DMS153 (cell line): ENCODE measurements at places on chromosomes 13 and 19.

DNA sequence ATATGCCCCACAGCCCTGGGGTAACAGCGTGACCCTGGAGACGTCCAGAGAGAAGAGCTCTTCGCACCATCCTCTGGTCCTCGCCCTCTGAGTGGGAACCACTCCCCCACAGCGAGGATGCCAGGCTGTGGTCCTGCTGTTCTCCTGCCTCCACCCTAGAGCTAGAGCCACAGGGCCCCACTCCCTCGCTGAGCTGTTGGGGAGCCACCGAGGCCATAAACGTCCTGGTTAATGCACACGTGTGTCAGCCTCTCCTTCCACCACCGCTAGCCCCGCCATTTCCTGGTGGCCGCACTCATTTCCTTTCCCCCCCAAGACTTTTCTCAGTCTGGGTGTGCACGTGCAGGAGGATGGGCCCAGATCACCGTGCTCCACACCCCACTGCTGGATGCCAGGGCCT lies 11.5 kb downstream of the CEACAM16 start:
- DNase-seq = no peak

DNA sequence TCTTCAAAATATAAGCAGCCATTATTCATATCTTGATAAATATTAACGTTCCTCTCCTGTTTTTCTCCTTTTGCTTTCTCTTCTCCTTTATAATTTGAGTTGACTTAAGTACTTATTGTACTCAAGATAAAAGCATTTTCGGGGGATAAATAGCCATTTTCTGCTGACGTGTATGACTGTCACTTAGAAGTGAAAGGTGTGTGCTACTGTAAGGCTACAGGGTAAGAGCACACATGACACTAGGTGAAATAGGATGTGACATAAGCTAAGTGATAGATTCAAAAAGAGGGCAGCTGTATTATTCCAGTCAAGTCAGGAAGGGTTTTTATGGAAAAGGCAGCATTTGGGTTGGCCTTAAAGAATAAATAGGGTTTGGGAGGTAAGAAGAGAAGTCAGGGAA lies 128.5 kb downstream of the GPC6 start:
- DNase-seq = no peak

DNA sequence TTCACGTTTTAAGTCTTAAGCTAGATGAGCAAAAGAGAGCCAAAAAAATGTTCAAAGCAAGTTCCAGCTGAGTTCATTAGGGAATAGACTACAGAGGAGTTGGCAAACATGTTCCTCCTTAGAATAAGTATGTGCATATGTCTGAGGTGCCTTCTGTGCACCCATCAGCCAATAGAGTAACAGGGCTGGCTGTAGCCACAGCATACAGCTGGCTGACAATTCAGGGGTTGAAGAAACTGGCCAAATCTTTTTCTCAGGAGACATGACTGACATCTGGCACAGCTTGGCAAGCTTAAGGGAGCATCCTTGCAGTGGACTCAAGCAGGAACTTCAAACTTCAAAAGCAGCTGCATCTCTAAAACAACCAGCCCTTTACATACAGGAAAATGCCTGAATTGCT lies 414.8 kb upstream of the PCDH20 start:
- DNase-seq = no peak

- DNase-seq = peak; percentile 95
These were observed 45.6 kb upstream of the MRI1 start for GRCh38 chr19:13718733-13719132.

- DNase-seq = no peak
These were observed 134.7 kb downstream of the MIPEP start for GRCh38 chr13:23754506-23754905.

GRCh38 chr19:46678110-46678732 lies 17.2 kb upstream of the DACT3 start:
- DNase-seq = no peak

GRCh38 chr19:10043286-10043927 lies 30.1 kb downstream of the RDH8 start:
- DNase-seq = no peak

DNA sequence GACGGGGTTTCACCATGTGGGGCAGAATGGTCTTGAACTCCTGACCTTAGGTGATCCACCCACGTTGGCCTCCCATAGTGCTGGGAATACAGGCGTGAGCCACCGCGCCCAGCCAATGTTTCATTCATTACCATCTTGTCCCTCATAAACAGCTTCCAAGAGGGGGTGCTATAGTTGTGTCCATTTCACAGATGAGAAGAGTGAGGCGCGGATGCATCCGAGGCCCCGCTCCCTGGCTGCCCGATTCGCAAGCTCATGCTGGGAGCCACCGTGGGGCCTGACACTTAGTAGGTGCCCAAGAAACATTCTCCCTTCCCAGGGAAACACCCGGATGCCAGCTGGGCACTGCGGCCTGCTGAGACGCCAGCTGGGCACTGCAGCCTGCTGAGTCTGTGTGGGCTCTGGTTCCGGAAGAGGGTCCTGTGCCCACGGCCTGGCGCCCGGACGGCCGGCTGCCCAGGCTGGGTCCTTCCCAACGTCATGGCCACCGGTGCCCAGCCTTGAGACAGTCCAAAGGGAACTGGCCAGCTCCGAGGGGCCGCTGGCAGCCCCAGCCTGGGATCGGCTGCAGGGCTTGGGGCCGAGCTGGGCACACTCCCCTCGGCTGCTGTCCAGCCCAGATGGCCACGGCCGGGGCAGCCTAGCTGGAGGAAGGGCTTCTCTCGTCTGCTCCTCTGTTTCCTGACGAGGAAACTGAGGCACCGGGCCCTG lies 54.7 kb downstream of the NFIC start:
- no peak for DNase-seq

DNA sequence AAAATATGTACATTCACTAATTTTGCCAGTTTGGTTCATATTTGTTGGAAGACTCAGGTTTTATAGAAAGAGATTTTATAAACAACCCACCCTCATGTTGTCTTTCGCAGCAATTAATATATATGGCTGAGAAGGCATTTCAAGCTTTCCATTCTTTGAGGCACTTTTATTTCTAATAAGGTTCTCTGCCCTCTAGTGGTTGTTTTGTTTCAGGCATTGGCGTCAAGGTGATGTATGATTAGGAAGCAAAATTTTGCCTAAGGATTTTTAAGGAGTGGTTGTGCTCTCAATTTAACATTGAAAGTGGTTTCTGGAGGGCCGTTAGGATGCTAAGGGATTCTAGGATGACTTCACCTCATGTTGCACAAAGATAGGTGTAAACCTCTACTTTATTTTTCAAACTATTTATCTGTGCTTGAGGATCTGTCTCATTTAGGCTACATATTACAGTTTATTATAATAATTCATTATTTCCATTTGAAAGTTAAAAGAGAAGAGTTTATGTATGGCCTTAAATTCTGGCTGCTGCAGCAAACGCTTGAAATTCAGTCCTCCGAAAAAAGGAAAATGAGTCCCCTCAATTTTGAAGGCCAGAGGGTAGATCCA lies 35.9 kb downstream of the OXGR1 start:
- peak; percentile 44 for DNase-seq

DNA sequence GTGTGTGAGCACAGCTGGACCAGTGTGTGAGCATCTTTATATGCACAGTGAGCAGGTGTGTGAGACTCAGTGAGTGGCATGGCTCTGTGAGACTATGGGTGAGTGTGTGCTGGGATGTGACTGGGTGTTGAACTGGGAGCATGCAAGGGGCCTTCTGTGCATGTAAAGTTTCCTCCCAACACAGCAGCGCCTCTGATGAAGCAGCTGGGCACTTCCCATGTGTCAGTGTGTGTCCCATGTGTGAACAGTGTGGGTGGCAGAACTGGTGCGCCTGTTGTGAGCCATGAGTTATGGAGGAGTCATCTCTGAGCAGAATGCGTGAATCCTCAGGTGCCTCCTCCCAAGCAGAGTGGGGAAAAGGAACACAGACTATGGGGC lies 24.1 kb downstream of the LGALS16 start:
- no peak for DNase-seq

DNA sequence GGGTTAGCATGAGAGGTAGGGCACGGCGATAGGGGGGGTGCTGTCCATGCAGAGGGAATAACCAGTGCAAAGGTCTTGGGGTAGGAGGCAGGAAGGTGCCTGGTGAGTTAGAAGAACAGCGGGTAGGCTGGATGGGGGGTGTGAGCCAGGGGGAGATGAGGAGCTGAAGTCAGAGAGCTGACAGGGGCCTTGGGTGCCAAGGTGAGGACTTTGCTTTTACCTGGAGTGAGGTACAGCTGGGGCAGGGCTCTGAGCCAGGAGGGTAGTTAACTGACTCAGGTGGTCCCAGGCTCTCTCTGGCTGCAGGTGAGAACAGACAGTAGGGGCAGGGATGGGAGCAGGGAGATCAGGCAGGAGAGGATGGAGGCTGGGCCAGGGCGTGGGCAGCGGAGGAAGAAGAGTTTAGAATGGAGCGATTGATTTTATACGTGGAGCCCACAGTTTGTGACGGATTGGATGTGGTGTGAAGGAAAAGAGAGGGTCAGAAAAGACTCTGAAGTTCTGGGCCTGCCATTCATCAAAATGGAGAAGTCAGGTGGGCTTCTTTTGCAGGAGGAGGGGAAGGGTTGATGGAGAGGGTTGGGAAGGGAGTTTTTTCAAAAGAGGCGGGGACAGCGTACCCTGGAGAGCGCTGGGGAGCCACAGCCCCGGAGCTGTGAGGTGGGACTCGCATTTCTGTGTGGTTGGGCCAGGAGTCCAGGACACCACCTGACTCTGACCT lies 1.2 kb upstream of the GRAMD1A start:
- DNase-seq = no peak

GRCh38 chr13:99987154-99988019 lies 5.8 kb downstream of the ZIC2 start:
- no peak for DNase-seq

DNA sequence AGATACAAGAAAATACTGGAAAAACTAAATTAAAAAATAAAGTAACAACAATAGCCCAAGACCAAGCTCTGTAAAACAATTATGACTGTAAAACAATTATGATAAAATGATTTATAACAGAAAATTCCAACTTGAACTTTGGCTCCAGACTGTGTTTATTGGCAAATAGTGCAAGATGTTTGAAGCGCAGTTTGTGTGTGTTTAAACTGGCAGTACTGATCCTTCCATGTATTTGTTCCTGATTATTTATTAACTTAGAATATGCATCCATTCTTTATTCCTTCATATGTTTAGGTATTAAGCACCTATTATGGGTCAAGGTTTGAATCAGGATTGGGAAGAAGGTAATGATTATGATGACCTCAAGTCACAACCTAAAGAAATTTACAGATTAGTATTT lies 37.8 kb downstream of the ZNF582 start:
- DNase-seq = no peak

- DNase-seq = no peak
These were observed 4.0 kb downstream of the CEBPA start for GRCh38 chr19:33298146-33298911.

- DNase-seq = no peak
These were observed 1.7 kb downstream of the SYNE4 start for GRCh38 chr19:36006955-36007354.

- no peak for DNase-seq
These were observed 43.5 kb upstream of the PCCA start for GRCh38 chr13:100045355-100045754.

GRCh38 chr13:107827840-107828549 lies 387.3 kb downstream of the LIG4 start:
- no peak for DNase-seq

DNA sequence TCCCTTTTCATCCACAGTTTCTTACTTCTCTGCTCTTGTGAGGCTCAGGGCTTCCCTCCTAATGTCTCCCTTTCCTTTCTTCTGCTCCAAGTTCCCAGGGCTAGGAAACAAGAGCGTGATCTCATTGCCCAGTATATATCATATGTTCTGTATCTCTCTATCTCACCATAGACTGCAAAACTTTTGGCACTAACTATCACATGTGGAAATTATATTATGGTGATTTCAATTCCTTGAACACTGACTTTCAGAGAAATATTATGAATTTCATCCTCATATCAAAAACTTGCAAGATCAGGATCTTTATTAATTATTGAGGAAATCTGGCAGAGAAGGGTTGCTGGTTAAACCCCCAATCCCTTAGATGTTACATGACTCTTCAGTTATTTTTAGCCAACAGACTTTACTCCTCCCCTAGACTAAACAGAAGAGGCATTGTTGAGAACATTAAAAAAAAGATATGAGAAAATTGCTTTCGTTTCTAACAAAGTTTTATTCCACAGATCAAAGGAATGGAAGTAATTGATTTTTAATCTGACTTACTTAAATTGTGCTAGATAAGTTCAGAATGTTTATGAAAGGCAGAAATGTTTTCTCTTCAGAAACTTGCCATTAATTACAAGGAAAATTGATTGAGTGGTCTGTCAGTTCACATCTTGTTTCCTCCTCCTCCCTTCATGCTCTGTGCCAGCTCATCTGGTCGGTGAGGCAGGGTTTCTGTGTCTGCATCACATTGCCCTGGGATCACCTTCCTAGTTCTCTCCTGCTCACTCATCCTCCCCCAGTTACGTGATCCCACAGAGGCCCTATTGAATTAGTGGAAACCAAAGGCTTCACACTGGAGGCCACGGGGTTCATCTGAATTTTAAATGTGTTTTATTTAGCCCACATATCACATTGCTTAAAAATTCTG lies 378.5 kb downstream of the LMO7 start:
- no peak for DNase-seq

DNA sequence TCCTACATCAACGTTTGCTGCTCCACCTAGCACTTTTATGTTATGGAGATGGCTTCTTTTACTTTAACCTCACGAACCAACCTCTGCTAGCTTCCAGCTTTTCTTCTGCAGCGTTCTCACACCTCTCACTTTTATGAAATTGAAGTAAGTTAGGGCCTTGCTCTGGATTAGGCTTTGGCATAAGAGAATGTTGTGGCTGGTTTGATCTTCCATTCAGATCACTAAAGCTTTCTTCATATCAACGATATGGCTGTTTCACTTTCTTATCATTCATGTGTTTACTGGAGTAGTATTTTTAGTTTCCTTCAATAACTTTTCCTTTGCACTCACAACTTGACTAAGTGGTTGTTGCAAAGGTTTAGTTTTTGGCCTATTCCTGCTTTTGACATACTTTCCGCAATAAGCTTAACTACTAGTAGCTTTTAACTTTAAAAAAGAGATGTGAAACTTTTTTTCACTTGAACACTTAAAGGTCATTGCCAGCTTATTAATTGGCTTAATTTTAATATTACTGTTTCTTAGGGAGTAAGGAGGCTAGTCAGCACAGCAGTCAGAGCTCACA lies 60.0 kb upstream of the SPRY2 start:
- no peak for DNase-seq
